ENCODE measurements at places on chromosomes 3 and 15.

GRCh38 chr3:61964566-61964965, 403.2 kb downstream of the PTPRG start:
- H3K27me3 ChIP-seq: no peaks in the 10 kb centered on the region
- H3K27ac ChIP-seq: no peak overlapping the region
- H3K4me1 ChIP-seq: no peaks in the 10 kb centered on the region
- DNase-seq: no peak

GRCh38 chr3:187996609-187997008, 157.3 kb upstream of the LPP start:
- no peak overlapping the region for H3K27ac ChIP-seq
- peaks cover 44% of the 10 kb centered on the region for H3K36me3 ChIP-seq
- no peaks in the 10 kb centered on the region for H3K27me3 ChIP-seq
- H3K4me1 ChIP-seq: peaks cover 93% of the 10 kb centered on the region

- DNase-seq: no peak
- peaks cover 29% of the 10 kb centered on the region for H3K4me1 ChIP-seq
- no peak overlapping the region for H3K27ac ChIP-seq
Measured at GRCh38 chr15:59326856-59327255, 45.8 kb downstream of the MYO1E start.

- no peaks in the 10 kb centered on the region for H3K36me3 ChIP-seq
- no peaks in the 10 kb centered on the region for H3K4me1 ChIP-seq
- H3K4me3 ChIP-seq: no peak overlapping the region
- H3K27ac ChIP-seq: no peak overlapping the region
- no peak for DNase-seq
Measured at GRCh38 chr15:79418693-79419279, 13.3 kb upstream of the MINAR1 start.

DNA sequence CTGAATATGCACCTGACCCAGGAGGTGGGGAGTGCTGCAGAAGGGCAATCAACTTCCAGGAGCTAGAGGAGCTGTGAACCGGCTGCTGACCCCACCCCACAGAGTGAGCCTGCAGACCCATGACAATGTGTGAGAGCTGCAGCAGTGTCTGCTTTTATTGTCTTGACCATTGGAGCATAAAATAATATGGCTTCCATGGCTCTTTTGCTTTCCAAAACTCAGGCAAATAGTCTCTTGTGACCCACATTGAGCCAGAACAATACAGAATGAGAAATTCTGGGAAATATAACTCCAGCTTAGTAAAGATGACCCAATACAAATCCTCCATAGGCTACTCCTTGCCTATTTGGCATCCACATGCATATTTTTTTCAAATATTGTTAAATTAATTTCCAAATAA, 309.6 kb downstream of the PYDC2 start:
- no peak overlapping the region for H3K4me3 ChIP-seq
- no peaks in the 10 kb centered on the region for H3K36me3 ChIP-seq

GRCh38 chr15:97992823-97993222, 32.3 kb downstream of the ARRDC4 start:
- H3K27me3 ChIP-seq: no peaks in the 10 kb centered on the region
- peaks cover 6% of the 10 kb centered on the region for H3K4me1 ChIP-seq
- H3K36me3 ChIP-seq: no peaks in the 10 kb centered on the region
- H3K4me3 ChIP-seq: no peak overlapping the region
- no peak for DNase-seq

DNA sequence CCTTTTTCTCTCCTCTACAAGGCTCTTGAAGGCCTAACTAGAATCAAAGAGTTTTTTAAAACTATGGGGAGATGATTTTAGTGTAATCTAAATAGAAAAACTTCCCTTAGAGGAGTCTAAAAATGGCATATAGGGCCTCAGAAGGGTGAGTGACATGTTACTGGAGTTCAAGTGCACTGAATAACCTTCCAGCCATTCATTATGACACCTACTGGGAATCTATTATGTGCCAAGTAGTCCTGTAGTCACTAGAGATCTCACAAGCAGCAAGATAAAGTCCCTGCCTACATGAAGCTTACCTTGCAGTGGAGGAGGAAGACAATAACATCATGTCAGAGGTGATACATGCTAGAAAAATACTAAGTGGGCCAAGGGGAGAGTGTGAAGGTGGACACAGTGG, 96.1 kb downstream of the OXNAD1 start:
- H3K27me3 ChIP-seq: no peaks in the 10 kb centered on the region
- peaks cover 22% of the 10 kb centered on the region for H3K4me1 ChIP-seq
- H3K36me3 ChIP-seq: peaks cover 56% of the 10 kb centered on the region
- DNase-seq: no peak

DNA sequence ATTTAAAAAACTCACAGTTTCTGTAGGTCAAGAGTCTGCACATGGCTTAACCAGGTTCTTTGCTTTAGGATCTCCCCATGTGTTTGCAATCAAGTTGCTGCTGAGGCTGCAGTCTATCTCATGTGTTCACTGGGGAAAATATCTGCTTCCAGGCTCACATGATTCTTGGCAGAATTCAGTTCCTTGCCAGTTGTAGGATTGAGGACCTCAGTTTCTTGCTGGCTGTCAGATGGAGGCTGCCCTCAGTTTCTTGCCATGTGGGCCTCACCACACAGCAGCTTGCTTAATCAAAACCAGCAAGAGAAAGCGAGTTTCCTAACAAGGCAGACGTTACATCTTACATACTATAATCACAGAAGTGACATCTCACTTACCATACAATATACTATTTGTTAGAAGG, 10.0 kb upstream of the TBC1D5 start:
- no peak overlapping the region for H3K4me3 ChIP-seq
- no peaks in the 10 kb centered on the region for H3K36me3 ChIP-seq
- peaks cover 7% of the 10 kb centered on the region for H3K27me3 ChIP-seq
- H3K27ac ChIP-seq: no peak overlapping the region
- H3K4me1 ChIP-seq: peaks cover 34% of the 10 kb centered on the region

- peaks cover 35% of the 10 kb centered on the region for H3K4me1 ChIP-seq
- DNase-seq: no peak
- no peak overlapping the region for H3K27ac ChIP-seq
Measured at GRCh38 chr3:192919901-192920300, 2.2 kb upstream of the MB21D2 start.

DNA sequence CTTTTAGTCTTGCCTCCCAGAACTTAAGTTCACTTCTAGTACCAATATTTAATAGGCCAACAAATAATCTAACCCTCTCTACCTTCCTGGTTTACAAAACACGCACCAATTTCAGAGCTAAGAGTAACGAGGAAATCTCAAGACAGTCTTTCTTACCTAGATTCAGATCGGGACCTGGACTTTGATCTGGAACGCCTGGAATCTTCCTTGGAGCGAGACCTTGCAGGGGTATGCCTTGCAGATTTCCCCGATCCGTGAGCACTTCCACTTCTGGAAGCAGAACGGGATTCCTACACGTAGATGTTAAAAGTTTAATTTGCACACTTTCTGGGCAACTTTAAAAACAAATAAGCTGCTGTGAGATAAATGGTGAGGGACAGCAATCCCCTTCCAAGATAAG, 11.4 kb downstream of the TRA2B start:
- H3K4me3 ChIP-seq: no peak overlapping the region
- peaks cover 83% of the 10 kb centered on the region for H3K4me1 ChIP-seq
- DNase-seq: no peak
- no peaks in the 10 kb centered on the region for H3K27me3 ChIP-seq
- peaks cover 94% of the 10 kb centered on the region for H3K36me3 ChIP-seq

GRCh38 chr15:92571824-92572223, 83.8 kb downstream of the FAM174B start:
- H3K27me3 ChIP-seq: peaks cover 10% of the 10 kb centered on the region
- DNase-seq: no peak
- H3K27ac ChIP-seq: no peak overlapping the region

GRCh38 chr15:77834276-77834990, 201.7 kb upstream of the LINGO1 start:
- H3K4me3 ChIP-seq: no peak overlapping the region
- peaks cover 2% of the 10 kb centered on the region for H3K4me1 ChIP-seq
- no peaks in the 10 kb centered on the region for H3K27me3 ChIP-seq
- no peak overlapping the region for H3K27ac ChIP-seq
- no peak for DNase-seq
- H3K36me3 ChIP-seq: no peaks in the 10 kb centered on the region

GRCh38 chr15:58026051-58026450, 39.5 kb downstream of the ALDH1A2 start:
- no peak for DNase-seq
- peaks cover 4% of the 10 kb centered on the region for H3K27me3 ChIP-seq
- H3K27ac ChIP-seq: no peak overlapping the region
- no peaks in the 10 kb centered on the region for H3K4me1 ChIP-seq
- H3K36me3 ChIP-seq: peaks cover 2% of the 10 kb centered on the region
- no peak overlapping the region for H3K4me3 ChIP-seq

DNA sequence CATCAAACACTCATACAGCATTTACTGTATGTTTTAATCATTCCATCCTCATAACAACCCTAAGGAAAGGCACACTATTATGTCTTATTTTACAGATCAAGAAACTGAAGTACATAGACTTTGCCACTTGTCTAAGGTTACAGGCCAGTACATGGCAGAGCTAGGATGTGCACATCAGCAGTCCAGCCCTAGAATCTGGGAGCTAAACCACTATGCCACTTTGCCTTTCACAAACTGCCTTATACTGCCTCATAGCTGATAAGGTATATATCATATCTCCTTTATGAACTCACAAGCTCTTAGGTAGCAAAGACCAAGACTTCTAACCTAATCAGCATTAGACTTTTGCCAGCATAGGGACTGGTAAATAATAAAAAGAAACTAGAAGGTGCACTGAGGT, 49.1 kb downstream of the MYO9A start:
- no peaks in the 10 kb centered on the region for H3K36me3 ChIP-seq
- no peak overlapping the region for H3K27ac ChIP-seq
- H3K4me1 ChIP-seq: no peaks in the 10 kb centered on the region
- no peak overlapping the region for H3K4me3 ChIP-seq

DNA sequence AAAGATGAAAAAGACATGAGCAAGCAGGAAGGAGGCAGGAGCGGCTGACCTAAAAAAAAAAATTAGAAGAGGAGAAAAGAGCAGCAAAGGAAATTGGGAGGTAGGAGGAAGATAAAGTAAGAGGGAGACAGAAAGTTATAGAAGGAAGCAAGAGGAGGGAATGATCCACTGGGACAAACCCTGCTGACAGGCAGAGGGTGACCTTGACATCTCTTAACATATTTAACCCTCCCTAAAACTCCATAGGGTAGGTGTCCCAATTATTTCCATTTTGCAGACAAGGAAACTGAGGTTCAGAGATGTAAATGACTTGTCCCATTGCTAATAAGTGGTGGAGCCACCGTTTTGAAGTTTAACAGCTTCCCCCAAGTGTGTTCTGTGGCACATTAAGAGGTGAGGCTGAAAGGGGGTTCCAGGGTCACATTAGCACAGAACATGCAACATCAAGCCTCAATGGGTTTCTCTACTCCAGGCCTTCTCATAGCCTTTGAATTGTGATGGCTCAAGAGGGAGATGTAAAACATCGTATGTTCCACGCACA, 37.4 kb upstream of the PRICKLE2 start:
- H3K27me3 ChIP-seq: peaks cover 11% of the 10 kb centered on the region
- no peaks in the 10 kb centered on the region for H3K4me1 ChIP-seq
- no peak for DNase-seq
- no peak overlapping the region for H3K27ac ChIP-seq
- no peaks in the 10 kb centered on the region for H3K36me3 ChIP-seq

- H3K27me3 ChIP-seq: no peaks in the 10 kb centered on the region
- no peak overlapping the region for H3K27ac ChIP-seq
- no peak overlapping the region for H3K4me3 ChIP-seq
- H3K36me3 ChIP-seq: no peaks in the 10 kb centered on the region
- no peak for DNase-seq
Measured at GRCh38 chr3:117927825-117928224, 1106.8 kb downstream of the IGSF11 start.

DNA sequence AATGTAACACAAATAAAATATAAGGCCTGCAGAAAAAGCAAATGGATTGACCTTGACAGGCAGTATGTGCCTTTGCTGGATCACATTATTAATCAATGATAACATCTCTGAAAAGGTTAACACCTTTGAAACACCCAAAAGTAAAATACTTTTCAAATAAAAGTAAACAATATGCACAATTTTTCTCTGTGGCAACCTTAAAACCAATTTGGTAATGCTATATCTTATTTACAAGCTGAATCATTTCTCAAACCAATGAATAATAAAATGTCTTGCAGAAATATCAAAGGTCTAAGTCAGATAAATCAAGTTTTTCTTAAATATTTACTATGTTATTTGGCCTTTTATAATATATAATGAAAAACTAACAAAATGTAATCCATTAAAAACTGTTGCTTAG, 1018.7 kb downstream of the ROBO1 start:
- H3K27me3 ChIP-seq: no peaks in the 10 kb centered on the region
- no peaks in the 10 kb centered on the region for H3K36me3 ChIP-seq
- no peak overlapping the region for H3K4me3 ChIP-seq
- H3K4me1 ChIP-seq: no peaks in the 10 kb centered on the region

DNA sequence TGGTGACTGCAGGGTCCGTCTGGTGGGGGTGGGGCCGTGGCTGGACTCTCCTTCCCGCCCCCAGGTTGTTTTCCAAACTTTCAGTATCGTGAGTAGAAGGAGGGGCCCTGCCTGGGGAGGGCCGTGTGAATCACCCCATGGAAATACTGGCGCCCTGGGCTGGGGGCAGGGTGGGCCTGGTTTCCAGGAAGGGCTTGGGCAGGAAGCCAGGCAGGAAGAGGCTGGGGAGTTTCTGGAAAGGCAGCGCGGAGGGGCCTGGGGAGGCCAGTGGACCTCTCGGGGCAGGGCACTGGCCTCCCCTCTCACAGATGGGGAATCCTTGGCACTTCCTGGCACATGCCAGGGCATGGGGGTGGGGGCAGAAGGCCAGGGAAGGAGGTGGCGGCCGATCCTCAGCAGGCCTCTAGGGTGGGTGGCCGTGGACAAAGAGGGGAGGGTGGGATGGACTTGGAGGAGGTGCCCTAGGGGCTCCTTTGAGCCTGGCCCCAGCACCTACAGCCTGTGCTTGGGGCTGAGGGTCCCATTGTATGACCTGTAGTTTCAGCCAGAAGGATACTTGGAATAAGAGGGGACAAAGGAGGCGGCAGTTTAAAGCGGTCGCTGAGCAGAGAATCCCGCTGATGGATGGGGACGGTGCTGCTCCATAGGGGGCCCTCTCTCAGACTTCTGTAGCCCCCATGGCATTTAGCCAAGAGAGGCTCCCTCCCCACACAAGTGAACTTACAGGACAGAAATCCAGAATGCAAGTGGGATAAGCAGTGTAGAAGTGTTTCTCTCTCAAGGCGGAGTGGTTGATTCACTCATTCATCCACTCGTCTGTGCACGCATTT, 56.5 kb upstream of the GATA2 start:
- no peaks in the 10 kb centered on the region for H3K36me3 ChIP-seq
- no peak overlapping the region for H3K27ac ChIP-seq
- H3K4me3 ChIP-seq: no peak overlapping the region
- DNase-seq: no peak

DNA sequence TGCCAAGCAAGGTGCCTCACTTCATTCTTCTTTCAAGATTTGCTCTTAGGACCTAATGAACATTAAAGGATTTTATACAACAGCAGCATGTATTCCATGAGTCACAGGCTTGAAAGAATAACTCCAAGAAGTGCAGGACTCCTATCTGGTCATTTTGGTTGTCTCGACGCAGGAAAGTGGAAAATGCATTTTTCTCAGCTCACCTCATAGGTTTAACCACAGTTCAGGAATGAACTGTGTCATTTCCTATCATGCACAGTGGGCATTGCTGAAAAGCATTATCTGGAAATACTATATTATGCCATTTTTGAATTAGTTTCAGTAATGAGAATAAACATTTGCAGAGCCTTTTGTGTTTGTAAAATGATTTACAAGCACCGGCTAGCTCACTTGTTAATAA, 98.7 kb upstream of the BFSP2 start:
- no peaks in the 10 kb centered on the region for H3K36me3 ChIP-seq
- H3K27me3 ChIP-seq: peaks cover 5% of the 10 kb centered on the region
- no peak overlapping the region for H3K4me3 ChIP-seq

- H3K27ac ChIP-seq: no peak overlapping the region
- no peak overlapping the region for H3K4me3 ChIP-seq
- H3K27me3 ChIP-seq: no peaks in the 10 kb centered on the region
- DNase-seq: no peak
- peaks cover 29% of the 10 kb centered on the region for H3K36me3 ChIP-seq
Measured at GRCh38 chr15:41004490-41004889, 51.2 kb downstream of the CHAC1 start.
